Mesenteric fat pad (tissue), 1 donor: ENCODE measurements at places on chromosomes 5 and 9. TPM values are rescaled to one million over a fixed set of nuclear protein-coding genes. Genes with fewer than 3 reads are reported as not detected.

P4HA2 gene
- total RNA-seq = 15.7 TPM

PAX5 gene
- total RNA-seq = 0.06 TPM

IFNK gene
- not detected for total RNA-seq

PRUNE2 gene
- 13.9 TPM for total RNA-seq

CFAP90 gene
- total RNA-seq = 0.13 TPM

SETX gene
- total RNA-seq = 53.4 TPM

TUSC1 gene
- total RNA-seq = 15.7 TPM
